ENCODE measurements at places on chromosomes 13 and 19.

DNA sequence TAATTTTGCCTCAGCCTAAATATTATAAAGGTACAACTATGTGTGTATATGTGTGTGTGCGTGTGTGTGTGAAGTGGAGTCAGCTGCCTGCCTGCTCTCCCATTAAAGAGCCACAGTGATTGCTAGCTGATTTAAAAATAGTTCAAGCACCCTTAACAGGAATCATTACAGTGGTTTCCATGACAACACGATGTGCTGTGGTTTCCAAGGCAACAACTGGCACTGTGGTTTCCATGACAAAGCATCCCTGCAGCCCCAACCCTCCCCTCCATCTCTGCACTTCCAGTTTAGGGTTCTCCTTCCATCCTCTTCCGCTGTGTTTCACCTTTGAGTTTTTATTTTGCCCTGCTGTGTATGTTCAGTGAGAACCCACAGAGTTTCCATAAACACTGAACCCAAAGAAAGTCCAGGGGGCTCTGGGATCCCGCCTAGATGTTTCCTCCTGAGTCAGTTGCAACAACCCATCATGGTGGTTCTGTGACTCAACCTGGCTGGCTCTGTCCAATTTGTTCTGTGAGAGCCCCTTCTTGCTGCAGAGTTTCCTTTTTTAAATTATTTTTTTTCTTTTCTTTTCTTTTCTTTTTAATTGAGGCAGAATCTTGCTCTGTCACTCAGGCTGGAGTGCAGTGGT is 7.1 kb upstream of the PNMA8A start:
- no peak for DNase-seq

- DNase-seq = no peak
Measured at GRCh38 chr19:38556521-38557174, 61.1 kb downstream of the MAP4K1 start.

DNA sequence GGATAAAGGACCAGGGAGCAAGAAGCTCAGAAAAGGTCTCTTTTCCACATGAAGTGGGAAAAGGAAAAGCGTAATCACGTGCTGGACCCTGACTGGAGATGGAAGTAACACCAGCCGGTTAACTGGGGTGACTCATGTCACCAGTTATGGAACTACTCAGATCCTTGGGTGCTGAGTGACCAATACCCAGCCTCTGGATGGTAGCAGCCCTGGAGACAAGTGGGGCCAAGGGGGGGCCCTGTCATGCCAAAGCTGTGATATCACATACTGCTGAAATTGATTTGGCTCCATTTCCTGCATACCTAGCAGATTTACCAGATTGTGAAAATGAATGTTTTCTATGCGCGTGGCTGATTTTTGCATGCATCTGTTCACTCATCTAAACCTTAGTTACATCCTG is 158.9 kb downstream of the ZIC5 start:
- no peak for DNase-seq

- no peak for DNase-seq
Measured at GRCh38 chr13:73235385-73235784, 176.6 kb downstream of the KLF5 start.

DNA sequence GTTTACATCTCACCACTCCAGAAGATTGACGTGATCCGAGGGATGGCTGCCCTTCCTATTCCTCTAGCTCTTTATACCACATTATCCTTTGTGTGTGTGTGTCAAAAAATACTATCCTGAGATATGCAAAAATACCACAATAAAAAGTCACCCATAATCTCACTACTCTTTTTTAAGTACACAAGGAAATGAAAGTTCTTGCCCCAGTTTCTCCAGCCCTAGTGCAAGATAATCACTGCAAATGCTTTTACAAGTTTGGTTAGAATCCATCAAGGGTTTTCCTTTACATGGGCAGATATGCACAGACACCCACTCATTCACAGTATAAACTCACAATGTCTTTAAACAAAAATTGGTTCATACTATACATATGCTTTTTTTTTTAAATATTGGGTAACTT is 89.3 kb downstream of the DIAPH3 start:
- no peak for DNase-seq

DNA sequence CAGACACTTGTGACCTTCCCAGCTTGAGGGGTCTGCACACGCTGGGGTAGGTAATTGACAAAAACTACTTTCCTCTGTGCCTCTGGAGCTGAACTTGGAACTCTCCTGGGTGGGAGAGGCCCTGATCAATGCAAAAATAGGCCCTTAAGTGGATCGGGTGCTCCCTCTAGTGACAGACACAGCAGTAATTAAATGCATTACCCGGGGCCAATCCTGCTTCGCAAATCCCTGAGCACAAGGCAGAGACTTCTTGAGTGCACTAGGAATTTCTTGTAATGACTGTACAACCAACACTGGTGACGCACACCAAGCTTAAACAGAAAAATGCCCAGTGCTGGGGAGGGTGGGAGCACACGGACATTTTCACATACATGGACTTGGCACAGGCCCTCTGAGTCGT is 10.6 kb upstream of the UBE2S start:
- no peak for DNase-seq

GRCh38 chr13:71396149-71396548 is 470.9 kb downstream of the DACH1 start:
- no peak for DNase-seq

DNA sequence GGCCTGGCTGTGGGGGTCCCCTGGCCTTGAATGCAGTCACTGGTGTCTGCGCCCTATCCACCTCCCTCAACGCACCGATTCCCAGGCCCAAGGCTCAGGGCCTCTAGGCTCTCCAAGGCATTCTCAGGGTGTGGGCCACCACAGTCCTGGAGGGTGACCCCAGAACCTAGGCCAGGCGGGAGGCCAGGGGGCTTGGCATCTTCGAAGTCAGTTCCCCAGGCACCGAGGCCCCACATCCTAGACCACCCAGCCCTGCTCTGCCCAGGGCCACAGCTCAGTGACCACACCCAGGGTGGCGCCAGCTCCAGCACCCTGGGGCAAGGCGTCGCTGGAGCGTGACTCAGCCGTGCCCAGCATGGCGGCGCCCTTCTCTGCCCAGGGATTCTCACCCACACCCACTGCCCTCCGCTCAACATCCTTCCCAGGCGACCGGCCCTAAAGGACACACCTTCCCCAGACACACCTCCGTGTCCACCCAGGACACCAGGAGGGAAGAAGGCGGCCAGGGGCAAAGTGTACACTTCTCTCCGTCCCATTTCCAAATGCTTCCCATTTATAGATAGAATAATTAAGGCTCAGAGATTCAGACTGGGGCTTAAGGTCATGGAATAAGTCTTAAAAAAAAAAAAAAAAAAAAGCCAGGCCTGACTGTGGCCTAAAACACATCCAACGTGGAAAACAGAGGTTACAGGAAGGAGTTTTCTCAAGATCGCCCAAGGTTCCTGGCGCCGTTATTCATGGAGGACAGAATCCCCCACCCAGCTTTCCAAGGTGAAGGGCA is 36.4 kb upstream of the NANOS3 start:
- no peak for DNase-seq

DNA sequence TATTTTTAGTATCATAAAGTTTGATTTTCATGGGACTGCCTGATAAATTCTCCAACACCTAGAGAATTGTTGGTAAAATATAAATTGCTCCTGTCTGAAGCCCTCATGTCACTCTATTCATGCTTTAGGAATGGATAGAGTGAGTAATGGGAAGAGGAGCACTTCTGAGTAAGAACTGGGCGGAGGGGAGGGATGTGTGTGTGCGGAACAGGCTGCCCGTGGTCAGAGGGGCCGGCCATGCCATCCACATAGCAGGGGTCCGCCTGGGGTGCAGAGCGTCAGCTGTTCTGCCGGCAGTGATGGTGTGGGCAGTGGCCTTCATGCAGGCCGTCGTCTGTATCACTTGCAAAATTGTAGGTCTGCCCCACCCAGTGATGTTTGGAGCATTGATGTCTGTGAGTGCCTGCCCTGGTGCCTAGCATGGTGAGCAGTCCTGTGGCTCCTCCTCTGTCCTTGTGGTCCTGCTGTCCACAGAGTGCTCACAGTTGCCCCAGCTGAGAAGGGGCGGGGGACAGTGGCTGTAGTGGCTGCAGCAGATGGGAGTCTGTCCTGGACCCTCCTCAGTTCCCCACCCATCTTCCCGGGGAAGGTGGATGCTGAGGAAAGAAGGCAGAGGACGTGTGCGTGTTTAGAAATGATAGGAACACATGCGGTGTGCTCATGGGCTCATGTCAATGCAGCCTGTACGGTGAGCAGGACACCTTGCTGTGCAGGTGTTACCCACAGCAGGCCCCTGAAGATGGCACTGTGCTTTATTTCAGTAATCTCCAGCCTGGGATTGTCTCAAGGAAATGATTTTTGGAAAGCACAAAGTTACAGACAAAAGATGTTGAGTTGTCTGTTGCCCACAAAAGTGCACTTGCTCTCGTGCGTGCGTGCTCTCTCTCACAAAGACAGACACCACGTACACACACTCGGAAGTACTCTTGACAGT is 49.4 kb upstream of the TEX29 start:
- no peak for DNase-seq

DNA sequence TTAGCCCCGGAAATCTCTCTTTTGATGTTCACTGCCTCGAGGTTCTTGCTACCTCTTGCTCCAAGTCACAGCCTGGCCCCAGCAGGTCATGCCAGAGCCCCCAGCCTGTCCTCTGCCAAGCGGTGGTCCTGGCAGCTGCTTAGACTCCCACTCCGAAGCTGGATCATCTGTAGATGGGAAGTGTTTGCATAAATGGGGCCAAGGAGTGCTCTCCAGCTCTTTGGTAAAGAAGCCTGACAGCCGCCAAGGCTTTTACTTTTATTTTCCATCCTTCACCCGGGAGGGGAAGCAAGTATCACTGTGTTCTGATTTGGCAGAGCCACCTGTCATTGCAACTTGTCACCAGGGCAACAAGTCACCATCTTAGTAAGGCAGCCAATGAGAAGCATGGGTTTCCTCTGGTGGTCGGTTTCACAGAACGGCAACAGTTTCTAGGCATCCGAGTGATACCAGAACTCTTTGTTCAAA is 10.6 kb upstream of the RETN start:
- DNase-seq = no peak

DNA sequence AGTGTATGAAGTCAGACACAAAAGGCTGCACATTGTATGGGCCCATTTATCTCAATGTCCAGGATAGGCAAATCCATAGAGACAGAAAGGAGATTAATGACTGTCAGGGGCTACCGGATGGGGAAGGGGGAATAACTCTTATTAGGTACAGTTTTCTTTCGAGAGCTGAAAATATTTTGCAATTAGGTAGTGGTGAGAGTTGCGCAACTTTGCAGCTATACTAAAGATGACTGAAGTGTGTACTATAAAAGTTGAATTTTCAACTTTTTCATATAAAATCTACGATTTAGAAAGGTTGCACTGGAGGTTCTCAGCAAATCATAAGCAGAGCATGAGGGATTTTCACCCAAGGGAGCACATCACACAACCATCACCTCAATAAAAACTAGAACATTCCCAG is 16.1 kb upstream of the SLC15A1 start:
- DNase-seq = no peak

- DNase-seq = no peak
Measured at GRCh38 chr13:25415241-25415640, 43.5 kb downstream of the ATP8A2 start.

- DNase-seq = no peak
Measured at GRCh38 chr13:106500445-106500844, 35.0 kb downstream of the EFNB2 start.

DNA sequence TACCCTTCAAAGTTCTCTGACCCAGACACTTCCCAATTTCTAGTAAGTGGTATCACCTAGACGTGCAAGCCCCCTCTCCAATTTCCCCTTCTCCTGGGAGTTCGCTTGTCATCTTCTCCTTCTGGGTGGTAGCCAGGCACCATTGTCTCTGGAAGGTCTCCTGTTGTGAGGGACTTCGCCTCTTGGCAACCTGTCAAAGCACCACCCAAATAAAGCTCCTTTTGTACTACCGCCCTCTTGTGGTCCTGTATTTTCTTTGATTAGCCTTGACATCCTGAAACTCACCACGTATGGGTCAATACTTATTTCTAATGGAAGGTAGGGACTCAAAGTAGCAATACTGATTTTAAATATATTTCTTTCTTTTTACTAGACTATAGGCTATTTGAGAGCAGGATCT is 8.2 kb downstream of the GPC5 start:
- no peak for DNase-seq

- DNase-seq = no peak
Measured at GRCh38 chr19:10417541-10418234, 2.6 kb upstream of the PDE4A start.

- no peak for DNase-seq
Measured at GRCh38 chr19:8585894-8586750, 8.9 kb upstream of the MYO1F start.

- no peak for DNase-seq
Measured at GRCh38 chr13:81990652-81991051, 1649.7 kb upstream of the SPRY2 start.

DNA sequence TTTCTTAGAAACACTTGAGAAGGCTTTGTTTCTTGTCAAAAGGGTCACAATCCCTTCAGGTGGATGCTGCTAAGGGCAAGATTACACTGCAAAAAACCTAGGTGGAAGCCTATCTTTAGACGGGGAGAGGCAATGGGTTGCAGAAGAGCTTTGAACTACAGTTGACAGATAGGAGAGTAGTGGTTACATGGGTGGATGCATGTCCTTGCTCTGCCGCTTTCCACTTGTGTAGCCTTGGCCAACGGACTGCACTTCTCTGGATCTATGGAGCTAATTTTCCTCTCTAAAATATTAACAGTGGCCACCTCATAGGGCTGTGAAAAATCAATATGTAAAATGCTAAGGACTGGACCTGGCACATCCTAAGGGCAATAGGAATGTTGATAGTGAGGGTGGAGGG is 980 bp downstream of the BCKDHA start:
- DNase-seq = no peak

DNA sequence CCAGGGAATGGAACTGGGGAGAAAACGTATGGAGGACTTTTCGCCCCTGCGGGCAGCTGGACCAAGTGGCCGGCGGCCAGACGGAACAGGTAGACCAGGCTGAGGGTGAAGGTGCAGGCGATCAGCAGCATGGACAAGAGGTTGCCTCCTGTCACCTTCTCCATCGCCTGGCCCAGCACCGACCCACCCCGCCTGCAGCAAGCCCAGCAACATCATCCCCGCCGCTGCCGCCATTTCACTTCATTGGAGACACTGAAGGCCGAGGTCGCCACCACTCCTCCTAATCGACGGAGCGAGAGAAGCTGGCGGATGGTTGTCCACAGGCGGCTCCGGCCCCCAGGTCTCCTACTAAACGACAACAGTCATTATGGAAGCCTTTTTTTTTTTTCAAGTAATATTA is 5.0 kb upstream of the SLC46A3 start:
- DNase-seq = no peak

- DNase-seq = no peak
Measured at GRCh38 chr13:40505196-40505595, 161.2 kb downstream of the FOXO1 start.

- no peak for DNase-seq
Measured at GRCh38 chr19:53642381-53643099, 10.7 kb downstream of the DPRX start.

Measured in thoracic aorta (tissue), 2 donors.